NCI-H1417 (cell line): ENCODE measurements at places on chromosomes 11 and 22.

DNA sequence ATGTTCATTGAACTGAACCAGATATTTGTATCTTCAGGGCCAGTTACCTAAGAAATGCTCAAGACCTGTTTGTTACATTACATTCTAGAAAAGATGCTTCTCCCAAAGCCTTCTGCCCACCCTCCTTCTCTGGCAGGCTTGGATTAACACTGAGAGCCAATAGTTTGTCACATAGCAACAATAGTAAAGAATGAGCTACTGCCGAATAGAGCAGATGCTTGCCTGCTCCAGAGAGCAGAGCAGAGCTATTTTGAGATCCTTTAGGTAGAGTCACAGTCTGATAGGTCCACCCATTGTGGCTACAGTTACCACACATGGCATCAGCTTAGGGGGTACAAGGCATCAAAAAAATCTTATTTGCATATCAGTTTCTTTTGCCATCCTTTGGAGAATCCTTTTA lies 13.5 kb upstream of the EP300 start:
- no peak for DNase-seq

GRCh38 chr11:82765466-82766034 lies 31.9 kb upstream of the FAM181B start:
- no peak for DNase-seq

DNA sequence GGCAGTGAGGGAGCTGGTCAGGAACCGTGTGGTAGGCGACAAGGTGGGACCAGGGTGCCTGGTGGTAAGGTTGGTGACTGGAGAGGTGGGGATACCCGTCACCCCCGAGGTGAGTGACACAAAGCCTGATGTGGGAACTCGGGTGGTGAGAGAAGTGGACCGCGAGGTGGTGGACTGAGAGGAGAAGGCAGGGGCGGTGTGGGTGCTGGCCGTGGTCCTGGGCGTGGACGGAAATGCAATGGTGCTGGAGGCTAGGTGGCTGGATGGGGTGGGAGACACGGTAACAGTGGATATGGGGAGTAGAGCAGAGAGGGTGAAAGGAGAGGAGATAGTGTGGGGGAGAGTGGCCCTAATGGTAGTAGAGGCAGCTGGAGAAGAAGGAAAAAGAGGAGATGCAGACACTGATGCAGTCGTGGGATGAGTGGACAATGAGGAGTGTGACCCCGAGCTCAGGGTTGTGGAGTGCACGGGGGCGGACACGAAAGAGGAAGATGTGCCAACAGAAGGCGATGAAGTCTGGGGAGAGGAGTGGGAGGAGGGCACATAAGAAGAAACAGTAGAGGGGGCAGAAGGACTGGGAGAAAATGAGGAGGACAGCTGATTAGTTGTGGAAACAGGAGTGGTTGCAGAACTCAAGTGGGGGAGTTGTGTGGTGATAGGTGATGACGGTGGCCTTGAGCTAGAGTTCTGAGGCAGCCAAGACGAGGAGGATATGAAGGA lies 20.5 kb downstream of the MUC6 start:
- DNase-seq = no peak

DNA sequence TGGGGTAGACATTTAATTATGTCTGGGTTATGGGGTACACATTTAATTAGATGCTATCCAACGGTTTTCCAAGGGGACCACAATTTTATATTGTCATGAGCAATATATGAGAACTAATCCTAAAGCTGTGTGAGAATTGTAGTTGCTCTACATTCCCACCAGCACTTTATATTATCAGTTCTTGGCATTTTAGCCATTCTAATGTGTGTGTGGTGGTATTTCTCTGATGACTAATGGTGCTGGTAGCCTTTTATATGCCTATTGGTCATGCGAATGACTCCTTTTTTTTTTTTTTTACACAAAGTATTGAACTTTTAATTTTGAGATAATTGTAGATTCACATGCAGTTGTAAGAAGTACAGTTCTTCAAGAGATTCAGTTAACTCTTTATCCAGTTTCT lies 26.2 kb downstream of the TMEM135 start:
- no peak for DNase-seq

GRCh38 chr22:23670378-23671295 lies 20.2 kb upstream of the RGL4 start:
- DNase-seq = no peak

DNA sequence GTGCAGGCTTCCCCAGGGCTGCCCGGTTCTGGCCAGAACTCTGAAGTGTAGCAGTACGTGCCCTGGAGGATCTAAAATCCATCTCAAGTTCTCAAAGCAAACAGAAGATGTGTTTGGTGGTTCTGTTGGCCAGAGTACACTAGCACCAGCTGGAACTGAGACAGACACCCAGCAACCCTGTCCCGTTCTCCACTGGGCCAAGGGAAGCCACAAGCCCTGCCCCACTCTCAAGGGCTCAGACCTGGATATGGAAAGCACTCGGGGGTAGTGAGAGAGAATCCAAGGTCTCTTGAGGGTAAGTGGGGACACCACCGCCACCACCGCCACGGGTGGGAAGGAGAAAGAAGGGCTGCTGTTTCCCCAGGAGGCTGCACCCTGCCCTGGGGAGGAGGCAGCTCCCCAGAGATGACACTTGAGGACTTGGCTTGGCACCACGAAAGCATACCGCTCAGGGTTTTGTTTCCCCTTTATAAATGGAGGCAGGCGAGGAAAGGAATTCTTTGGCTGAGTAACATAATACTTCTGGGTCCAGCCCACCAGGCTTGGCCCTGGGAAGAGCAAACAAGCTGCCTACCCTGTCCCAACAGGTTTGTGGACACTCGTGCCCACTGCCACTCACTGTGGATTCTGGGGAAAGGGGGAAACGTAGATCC lies 56.1 kb upstream of the POU2AF1 start:
- DNase-seq = no peak

DNA sequence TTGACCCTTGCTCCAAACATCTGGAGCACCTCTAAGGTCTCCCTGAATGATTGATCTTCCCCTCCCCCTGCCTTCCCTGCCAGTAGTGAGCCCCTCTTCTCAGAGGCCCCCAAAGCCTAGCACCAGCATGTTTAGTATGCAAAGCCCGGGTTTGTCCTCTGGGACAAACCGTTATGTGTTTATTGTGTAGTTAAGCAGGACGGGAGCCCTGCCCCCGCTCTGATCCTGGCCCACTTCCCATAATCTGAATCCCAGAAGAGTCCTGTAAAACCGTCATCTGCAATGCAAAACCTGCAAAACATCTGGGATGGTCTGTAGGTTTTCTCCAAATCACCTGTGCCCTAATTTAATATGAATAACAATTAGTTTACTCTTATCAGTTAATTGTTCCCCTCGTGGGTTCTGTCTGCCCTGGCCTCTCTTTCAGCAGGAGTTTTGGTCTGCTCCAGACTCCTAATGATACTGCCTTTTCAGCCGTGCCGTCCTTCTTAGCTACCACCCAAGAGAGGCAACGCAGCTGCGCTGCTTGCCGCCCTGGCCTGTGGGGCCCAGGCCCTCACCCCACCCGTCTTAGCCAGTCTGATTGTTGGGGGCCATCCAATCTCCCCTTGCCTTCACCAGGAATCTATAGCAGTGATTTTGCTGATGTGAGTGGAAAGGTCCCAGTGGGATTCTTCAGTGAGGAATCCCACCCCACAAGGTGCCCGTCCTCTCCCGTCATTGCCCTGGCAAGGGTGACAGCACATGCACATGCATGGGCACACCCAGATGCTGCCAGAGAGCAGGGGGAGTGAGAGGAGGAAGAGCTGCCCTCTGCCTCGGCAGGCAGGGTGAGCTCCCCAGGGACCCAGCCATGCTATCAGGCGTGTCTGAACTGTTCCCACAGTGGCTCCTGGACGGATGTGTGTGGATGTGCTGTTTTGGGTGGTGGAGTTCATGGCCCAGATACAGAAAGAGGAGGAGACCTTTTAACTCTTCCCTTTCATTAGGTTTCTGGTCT lies 3.0 kb upstream of the B3GAT1 start:
- no peak for DNase-seq

GRCh38 chr22:19930551-19931486 lies 10.8 kb upstream of the COMT start:
- DNase-seq = no peak

GRCh38 chr11:45212566-45213315 lies 66.3 kb downstream of the PRDM11 start:
- no peak for DNase-seq

- peak; percentile 44 for DNase-seq
Measured at GRCh38 chr22:45036154-45036553, 26.3 kb upstream of the PHF21B start.

DNA sequence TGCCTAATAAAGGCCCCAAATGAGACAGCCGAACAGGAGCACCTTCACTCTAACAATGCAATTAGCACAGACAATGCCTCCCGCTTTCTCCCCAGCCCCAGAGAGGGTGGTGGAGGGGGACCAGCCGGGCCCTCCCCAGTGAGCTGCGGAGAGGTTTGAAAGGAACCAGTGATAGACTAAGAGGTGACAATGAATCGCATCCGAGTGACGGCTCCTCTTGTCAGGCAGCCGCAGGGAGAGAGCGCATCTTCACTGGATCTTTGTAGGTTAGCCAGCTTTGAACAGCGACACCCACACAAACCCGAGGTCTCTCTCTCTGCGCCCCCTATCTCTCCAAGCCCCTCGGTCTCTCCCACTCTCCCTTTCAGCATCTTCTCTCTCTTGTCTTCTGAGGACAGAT lies 28.0 kb downstream of the FLRT1 start:
- peak; percentile 74 for DNase-seq

DNA sequence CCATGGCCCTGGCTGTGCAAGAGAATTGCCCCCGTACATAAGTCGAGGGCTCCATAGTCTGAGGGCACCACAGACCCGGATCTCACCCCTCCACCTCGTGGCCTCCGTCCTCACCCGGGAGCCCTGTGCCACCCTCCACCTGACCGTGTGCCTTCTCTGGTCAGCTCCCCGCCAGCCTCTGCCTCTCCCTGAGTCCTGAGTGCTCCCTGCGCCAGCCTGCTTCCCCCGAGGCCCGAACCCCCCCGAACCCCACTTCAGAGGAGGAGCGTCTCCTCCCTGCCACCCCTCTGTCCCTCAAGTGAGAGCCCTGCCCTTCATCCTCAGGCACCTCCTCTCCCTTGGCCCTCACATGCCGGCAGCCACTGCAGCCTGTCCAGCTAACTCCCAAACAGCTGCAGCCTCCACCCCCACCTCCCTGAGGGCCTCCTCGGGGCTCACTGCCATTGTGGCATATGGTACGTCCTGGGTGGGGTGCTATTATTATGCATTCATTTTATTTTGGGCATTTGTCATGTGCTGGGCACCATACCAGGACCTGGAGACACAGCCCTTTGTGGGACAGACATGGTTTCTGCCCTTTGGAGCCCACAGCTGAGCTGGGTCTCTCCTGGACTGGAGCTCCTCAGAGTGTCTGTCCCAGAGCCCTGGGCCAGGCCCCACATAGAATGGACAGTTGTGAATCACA lies 67.2 kb downstream of the MYO7A start:
- no peak for DNase-seq

GRCh38 chr11:119091966-119092879 lies 7.5 kb downstream of the HMBS start:
- no peak for DNase-seq

- no peak for DNase-seq
Measured at GRCh38 chr11:78350091-78350645, 67.5 kb downstream of the GAB2 start.

DNA sequence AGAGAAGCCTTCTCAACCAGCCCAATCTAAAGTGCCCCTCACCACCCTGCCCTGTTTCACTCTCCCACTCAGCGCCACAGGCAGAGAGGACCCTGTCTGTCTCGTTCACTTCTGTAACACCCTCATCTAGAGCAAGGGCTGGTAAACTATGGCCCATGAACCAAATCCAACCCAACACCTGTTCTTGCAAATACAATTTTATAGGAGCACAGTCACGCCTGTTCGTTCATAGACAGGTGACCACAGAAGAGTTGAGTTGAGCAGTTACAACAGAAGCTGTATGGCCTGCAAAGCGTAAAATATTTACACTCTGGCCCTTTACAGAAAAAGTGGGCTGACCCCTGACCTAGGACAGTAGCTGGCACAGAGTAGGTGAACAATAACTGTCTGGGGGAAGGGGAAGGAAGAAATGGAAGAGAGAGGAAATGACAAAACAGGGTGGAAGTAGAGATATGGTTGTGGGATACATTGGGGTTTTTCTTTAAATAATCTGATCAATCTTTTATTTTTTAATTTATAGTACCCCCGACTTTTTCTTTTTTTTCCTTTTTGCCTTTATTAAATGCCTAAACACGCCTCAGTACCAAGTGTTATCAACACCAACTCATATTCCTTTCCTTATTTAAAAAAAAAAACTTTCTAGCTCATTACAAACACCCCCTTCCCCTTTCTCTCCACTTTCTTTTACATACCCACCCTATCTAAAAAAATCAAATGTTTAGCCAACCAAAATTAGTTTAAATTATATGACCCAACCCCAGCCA lies 20.9 kb downstream of the SERPIND1 start:
- DNase-seq = no peak
